ENCODE measurements at places on chromosomes 6 and 20.

- no peak for DNase-seq
Measured at GRCh38 chr6:129105035-129105434, 222.1 kb downstream of the LAMA2 start.

DNA sequence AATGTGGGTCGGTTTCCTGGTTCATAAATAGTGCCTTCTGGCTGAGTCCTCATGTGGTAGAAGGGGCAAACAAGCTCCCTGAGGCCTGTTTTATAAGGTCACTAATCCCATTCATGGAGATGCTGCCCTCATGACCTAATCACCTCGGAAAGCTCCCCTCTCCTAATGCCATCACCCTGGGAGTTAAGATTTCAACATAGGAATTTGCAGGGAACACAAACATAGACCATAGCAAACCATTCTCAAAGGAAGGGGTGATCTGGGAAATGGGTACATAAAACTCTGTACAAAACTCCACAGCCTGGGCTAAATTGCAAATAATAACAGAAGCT is 1.5 kb upstream of the ADTRP start:
- DNase-seq = no peak

- DNase-seq = no peak
Measured at GRCh38 chr6:143339223-143339622, 111.3 kb downstream of the ADAT2 start.

GRCh38 chr6:90654166-90654565 is 67.3 kb upstream of the MAP3K7 start:
- DNase-seq = no peak

DNA sequence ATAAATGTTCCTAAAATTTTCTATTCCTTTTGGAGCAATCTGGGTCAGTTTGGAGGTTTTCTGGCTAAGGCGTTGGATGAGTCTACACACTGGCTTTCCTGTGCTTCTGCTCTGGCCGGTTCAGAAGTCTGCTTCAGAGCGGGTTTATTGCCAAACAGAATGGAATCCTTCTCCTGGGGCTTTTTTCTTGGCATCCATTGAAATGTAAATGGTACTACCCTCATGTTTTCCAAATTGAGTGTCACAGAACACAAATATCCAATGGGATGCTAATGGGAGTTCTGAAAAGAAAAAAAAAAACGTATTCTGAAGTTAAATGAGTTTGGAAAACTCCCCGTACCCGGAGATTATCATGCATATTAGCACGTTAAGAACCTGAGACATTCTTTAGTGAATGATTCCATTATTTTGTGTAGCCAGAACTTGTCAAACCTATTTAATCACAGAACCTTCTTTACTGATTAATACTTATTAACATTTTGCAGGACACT is 930.3 kb downstream of the QKI start:
- DNase-seq = no peak

DNA sequence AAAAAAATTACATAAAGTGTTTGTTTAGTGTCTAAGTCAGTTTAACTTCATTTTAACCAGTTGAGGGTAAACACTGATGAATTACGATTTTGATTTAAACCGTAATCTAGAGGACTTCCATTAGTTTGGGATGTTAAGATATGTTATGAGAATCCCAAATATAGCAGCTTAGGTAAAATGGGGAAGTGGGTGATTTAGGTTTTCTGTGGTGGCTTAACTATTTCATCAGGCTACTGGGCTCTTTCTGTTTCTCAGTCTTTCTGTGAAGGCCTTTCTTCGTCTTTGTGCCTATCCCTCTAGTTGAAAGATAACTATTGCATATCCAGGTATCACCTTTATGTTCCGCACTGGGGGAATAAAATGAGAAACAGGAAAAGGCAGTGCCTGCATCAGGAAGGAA is 27.9 kb downstream of the CENPW start:
- DNase-seq = no peak

DNA sequence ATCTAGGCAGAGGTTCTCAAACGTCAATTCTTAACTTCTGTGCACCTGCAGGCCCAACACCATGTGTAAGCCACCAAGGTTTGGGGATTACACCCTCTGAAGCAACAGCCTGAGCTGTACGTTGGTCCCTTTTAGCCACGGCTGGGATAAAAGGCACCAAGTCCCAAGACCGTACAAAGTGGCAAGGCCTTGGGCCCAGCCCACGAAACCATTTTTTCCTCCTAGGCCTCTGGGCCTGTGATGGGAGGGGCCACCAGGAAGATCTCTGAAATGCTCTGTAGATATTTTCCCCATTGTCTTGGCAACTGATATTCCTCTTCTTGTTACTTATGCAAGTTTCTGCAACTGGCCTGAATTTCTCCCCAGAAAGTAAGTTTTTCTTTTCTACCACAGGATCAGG is 4.5 kb upstream of the FAM184A start:
- no peak for DNase-seq

- DNase-seq = no peak
Measured at GRCh38 chr6:143333081-143333480, 117.4 kb downstream of the ADAT2 start.

GRCh38 chr6:87297119-87297518 is 25.3 kb upstream of the SMIM8 start:
- no peak for DNase-seq

Data from CD4-positive, alpha-beta T cell treated with Interleukin-6 at 100 ng/mL for 8 hours (primary cell).